NCI-H187 (cell line): ENCODE measurements at places on chromosomes 16 and 17.

DNA sequence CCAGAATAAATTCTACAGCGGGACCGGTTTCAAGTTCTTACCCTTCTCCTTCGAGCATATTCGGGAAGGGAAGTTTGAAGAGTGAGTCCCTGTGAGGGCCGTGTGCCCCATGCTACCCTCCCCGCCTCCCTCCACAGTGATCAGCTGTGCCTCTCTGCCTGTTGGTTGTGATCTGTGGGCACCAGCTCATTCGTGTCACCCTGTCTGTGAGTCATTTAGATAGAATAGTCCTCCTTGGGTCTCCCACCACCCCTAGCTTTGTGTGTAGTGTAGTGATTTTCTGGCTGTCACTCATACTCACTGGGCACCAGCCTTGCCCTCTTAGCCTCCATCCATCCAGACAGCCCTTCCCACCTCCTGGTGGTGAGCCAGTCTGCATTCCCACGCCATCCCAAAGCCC is 15.0 kb upstream of the NAGLU start:
- DNase-seq = no peak

- no peak for DNase-seq
Observed at GRCh38 chr16:89561884-89562599, 1.6 kb downstream of the RPL13 start.

GRCh38 chr17:37702598-37702997 is 42.3 kb downstream of the HNF1B start:
- DNase-seq = no peak

DNA sequence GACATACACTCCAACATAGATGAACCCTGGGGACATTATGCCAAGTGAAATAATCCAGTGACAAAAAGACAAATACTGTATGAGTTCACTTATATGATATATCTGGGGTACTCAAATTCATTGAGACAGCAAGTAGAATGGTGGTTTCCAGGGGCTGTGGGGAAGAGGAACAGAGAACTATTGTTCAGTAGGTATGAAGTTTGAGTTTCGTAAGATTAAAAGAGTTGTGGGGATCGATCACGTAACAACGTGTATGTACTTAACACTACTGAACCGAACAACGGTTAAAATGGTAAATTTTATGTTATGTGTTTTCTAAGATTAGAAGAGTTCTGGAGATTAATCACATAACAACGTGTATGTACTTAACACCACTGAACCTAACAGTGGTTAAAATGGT is 100.8 kb downstream of the HS3ST3A1 start:
- no peak for DNase-seq

DNA sequence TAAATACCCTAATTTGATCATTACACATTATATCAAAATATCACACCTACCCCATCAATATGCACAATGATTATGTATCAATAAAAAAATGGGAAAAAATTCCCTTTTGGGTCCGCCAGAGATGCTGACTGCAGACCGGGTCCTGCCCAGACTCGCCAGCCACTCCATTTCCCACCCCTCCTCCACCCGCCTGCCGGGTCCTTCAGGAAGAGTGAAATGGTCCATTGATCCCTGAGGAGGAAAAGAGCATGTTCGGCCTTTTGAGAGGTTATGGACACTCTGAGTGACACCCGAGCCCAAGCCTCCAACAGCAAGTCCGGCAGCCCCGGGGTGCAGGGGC is 123.9 kb upstream of the ZFHX3 start:
- DNase-seq = no peak
